ENCODE measurements at places on chromosomes 2 and 18.

- DNase-seq, result no peak
Measured at GRCh38 chr2:238108423-238109183, 8.5 kb downstream of the ESPNL start.

DNA sequence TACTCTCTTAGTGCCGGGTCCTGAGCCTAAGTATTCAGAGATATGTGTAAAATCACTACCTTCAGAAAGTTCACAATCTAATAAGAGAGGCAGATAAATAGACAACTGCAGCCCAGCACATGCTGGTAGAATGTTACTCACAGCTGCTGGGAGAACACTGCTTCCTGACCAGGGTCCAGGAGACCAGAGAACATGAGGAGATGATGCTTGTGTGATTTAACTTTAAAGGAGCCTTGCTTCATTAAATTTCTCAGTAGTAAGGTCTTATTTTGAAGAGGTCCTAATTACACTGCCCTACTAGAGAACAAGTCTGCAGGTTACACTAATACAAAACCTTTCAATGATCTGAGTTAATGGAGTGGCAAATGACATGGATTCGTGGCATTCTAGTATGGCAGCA, 209.9 kb upstream of the TRIB2 start:
- no peak for DNase-seq

DNA sequence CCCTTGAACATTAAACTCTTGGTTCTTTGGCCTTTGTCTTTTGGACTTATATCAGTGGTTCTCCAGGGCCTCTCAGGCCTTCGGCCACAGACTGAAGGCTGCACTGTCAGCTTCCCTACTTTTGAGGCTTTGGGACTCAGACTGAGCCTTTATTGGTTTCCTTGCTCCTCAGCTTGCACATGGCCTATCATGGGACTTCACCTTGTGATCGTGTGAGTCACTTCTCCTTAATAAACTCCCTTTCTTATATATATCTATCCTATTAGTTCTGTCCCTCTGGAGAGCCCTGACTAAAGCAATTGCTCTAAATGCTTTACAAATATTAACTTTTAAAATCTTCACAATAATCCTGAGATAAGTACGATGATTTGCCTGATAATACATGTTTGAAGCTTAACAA, 353.6 kb upstream of the TRIB2 start:
- DNase-seq, result no peak

GRCh38 chr2:13919981-13920382, 712.5 kb upstream of the LRATD1 start:
- DNase-seq, result no peak

DNA sequence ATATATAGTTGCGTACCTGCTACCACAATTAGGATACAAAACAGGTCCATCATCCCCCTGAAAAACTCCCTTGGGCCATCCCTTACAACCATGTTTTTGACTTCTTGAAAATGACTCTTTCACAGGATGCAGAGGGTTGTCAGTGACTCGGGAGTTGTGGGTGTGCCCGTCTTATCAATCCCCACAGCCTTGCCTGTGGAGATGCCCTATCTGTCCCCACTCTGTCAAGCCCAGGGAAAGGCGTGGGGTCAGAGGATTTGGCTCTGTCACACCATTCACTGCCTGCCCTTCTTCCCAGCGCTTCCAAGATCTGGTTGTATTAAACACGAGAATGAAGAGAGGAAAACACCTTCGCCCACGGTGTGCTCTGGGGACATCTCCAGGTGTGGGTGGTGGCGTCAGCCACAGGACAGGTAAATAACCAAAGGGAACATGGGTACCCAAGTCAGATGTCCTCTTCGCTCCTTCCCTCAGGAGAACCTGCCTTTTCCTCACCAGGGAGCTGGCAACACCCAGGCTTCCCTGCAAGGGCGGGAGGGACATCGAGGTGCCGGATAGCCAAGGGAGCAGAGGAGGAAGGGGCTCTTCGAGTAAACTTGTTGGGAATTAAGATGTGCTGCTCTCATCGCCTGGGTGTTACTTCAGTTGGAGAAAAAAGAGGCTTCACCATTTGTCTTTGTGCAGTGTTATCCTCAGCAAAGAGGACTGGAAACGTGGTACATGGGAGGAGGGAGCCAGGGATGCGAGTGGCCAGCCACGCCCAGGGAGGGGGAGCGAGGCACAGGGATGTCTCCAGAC, 100.3 kb downstream of the B3GNT2 start:
- no peak for DNase-seq

GRCh38 chr2:2795438-2796091, 464.5 kb upstream of the MYT1L start:
- DNase-seq, result no peak

DNA sequence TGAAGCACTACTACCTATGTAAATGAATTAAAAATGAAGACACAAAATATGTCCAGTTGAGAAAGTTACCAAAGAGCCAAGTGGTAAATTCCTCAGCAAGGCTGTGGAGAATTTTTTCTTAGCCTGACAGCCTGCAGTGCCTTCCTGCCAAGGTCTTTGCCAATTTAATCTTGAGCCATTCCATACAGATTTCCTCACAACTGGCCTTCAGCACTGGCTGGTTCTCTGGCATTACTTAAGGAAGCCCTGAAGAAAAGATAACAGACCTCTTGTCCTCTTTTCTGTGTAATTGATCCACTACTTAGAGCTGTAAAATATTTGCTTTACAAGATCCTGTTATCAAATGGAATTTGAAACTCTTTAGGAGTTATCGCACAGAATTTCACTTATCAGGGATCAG, 334.2 kb upstream of the LRRTM1 start:
- DNase-seq, result no peak

All from NCI-H748 treated with DMSO at 0.1 percent for 48 hours (cell line).